ENCODE measurements at places on chromosomes 2 and 18.

GRCh38 chr2:25379535-25379934, 37.8 kb upstream of the DNMT3A start:
- DNase-seq = no peak

GRCh38 chr18:58903533-58903932, 38.9 kb downstream of the ZNF532 start:
- DNase-seq = no peak

DNA sequence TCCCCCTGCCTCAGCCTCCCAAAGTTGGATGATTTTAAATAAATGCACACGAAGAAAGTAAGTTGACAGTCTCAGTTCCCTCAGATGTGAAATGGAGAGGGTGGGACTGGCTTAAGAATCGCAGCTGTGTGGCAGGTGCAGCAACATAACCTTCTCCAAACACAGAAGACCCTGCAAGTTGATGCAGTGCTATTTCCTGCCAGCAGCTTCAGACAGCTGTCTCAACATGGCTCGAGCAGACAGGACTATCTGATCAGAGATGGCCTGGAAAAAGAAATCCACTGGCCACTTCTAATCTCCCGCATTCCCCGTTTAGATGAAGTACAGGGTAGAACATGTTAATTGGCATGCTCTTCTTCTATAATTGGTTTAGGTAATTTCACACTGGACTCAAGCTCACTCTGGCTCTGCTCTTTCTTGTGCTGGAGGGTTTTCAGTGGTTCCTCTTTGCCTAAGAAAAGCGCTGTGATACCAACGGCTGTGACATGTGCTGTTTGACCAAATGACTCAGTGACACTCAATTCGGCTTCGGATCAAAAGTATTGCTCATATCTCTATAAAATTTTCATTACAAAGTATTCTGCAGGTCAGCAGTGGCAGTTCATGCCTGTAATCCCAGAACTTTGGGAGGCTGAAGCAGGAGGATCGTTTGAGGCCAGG, 40.2 kb downstream of the MYOM1 start:
- DNase-seq = no peak

DNA sequence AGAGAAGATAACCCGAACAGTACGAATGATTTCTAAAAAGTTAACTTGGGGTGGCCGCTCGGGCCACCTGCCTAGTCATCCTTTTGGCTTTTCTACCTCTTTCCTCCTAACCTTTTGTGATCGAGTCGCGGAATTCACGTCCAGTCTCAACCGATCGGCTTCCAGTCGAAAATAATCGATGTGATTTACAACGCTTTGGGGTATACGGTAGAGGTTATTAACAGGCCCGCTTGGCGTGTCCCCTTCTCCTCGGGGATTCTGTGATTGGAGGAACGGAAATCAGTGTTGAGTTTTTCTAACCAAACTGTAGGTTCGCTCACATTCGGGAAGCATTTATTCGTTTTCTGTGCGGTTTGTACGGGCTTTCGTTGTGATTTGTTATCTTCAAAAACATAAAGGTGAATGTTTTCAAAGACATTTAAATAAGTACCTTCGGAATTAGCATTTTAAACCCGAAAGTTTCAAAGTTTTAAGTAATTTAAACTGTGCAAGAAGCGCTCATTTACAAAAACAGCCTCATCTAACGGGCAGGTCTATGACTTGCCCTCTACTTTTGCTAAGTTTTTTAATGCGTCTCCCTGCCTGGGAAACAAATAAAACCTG, 588 bp upstream of the FOXI3 start:
- DNase-seq = no peak

- no peak for DNase-seq
Observed at GRCh38 chr2:62114564-62114963, 81.4 kb upstream of the B3GNT2 start.

DNA sequence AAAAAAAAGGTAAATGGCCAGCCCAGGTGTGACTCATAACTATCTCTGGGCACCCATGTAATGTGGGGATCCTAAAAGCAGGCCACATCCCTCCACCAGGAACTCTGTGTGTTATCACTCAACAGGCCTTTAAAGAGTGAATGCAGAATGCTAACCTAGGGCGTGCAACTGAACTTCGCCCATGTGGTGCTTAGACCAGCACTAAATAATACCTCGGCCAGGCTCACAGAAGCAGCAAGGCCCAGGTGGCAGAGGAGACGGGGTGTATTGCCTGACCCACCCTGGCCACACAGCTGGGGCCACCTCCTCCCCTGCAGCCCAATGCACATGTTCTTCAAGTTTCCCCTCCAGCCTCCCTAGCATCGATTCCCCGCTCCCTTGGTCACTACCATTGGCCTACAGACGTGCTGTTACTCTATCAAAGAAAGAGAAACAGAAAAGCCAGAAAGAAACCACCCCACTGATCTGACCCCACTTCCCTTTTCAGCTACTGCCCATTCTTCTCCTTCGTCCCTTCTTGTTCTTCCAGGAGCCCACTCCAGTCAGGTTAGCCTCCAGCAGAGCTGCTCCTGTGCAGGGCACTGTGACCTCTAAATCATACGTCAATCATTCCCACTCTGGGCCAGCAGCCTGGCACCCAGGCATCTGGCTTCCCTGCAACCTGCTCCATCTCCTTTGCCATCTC, 22.0 kb downstream of the FAM178B start:
- no peak for DNase-seq

DNA sequence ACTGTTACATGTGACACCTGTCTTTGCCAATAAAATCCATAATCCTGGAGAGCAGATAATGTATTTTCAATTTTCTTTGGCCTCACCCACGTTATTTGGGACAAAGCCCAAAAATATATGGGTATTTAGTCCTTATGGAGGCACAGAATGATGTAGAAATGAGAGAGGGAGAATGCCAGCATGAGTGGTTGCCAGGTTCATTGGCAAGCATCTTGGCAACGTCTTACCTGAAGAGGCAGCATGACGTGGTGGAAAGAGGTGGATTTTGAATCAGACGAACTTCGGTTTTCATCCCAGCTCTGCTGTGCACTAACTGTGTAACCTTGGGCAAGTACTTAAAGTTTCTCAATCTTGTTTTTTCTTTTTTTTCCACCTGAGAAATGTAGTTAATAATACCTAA, 969.6 kb upstream of the PIK3C3 start:
- no peak for DNase-seq

DNA sequence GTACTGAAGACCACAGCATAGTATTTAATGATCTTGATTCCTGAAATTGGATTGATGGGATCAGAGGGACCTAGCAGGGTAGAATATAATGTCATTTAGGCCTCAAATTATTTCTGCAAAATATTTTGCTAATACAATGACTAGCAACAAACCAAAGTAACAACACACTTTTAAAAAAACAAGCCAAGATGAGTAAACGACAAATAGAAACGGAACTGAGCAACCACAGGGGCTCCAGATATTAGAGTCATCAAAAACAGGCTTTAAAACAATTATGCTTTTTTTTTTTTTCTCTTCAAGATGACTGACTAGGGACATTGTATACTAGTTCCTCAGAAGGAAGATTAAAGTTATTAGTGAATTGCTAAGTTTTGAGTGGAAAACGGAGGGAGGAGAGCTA, 447.1 kb upstream of the MMADHC start:
- no peak for DNase-seq

GRCh38 chr2:65722028-65722778, 289.8 kb upstream of the SPRED2 start:
- peak; percentile 42 for DNase-seq

- DNase-seq = no peak
Observed at GRCh38 chr2:76381624-76382023, 670.9 kb upstream of the GCFC2 start.

GRCh38 chr18:48199399-48199798, 209.8 kb downstream of the ZBTB7C start:
- DNase-seq = no peak

DNA sequence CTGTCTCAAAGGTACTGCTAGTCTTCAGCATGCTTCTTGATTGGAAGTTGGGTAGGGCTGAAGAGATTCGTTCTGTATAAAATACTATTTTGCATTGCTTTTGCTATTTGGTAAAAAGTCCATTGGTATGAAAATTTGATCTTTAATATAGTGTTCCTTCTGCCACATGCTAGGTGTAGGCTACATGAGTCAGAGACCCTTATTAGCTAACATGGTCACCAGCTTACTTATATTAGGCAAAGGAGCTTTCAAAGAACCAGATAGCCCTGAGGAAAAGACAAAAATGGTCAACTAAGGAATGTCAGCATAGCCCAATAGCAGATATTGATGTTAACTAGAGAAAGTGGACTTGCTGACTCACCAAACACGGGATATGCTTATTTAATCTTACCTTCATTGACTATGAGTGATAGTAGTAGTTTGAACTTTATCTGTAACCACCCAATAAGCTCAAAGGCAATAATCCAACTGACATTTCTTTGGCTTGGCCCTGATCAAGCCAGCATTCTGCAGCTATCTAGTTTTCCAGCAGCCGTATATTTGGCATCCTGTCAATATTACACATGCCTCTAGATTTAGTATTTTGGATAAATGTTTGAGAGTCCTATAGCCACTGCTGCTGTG, 110.0 kb downstream of the TPGS2 start:
- DNase-seq = no peak

DNA sequence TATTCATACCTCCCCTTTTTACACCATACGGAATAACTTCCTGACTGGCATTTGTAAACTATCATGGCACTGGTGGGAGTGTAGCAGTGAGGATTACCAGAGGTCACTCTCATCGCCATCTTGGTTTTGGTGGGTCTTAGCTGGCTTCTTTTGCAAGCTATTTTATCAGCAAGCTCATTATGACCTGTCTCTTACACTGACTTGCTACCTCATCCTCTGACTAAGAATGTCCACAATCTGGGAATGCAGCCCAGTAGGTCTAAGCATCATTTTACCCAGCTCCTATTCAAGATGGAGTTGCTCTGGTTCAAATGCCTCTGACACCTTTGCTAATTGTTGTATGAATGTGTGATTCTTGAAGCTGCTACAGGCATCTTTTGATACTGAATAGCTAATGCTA, 950.8 kb upstream of the SLC39A10 start:
- DNase-seq = no peak

DNA sequence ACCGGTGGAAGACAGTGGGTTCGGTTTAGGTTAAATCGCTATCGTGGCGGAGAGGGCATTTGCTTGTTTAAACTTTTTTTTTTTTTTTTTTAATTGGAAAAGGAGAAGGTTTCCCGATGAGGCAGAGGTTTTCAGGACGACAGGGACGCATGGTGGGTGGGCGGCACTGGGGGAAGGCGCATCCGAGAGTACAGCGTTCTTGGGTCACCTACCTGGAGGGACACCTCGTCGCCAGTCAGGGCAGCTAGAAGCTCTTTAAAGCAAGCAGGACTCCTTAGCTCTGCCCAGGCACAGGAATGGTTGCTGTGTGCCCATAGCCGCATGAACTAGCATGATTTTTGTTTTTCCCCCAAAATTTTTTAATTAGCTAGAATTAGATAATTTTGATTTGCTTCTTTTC, 437 bp downstream of the LDLRAD4 start:
- no peak for DNase-seq

- no peak for DNase-seq
Observed at GRCh38 chr18:37783771-37784170, 218.2 kb upstream of the CELF4 start.

DNA sequence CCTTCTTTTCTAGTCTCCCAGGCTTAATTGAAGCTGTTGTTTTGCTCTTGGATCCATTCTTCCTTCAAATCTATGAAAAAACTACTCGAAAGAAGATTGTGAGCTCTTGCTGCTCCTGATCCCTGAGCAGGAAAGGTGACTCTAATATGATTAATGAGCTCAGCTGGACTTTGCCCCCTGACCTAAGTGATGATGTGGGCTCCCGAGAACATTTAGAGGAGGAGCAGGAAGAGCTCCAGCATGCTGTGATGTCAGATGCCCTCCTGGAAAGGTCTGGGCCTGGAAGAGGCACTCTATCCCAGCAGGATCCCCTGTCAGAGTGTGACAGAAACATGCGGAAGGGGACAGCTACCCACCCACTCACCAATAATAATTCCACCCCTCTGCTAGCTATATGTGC, 117.9 kb upstream of the PELI1 start:
- DNase-seq = no peak

- DNase-seq = no peak
Observed at GRCh38 chr2:233853883-233854240, 473 bp downstream of the HJURP start.

DNA sequence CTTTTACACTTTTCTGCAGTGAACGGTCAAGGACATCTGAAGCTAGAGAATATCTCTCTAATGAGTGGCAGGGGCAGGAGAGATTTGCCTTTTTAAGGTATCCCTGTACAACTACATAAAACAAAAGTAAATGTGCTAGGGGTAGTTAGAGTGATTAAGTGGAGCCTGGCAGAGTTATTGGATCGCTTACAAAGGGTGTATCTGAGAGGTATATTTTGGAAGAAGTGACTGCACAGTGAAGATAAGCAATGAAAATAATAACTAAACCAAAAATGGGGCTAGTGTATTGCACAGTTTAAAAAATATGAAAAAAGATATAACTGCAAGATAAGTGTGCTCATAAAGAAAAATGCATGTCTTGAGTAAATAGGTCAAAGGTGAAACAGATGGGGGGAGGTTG, 193.5 kb upstream of the EPC2 start:
- no peak for DNase-seq

GRCh38 chr18:62279561-62279960, 45.5 kb upstream of the TNFRSF11A start:
- no peak for DNase-seq
